Foreskin keratinocyte (primary cell): ENCODE measurements at places on chromosomes 3 and 15. TPM values are rescaled to one million over a fixed set of nuclear protein-coding genes. Genes with fewer than 3 reads are reported as not detected.

Gene MYH15
- 5.0 and 6.3 TPM in 2 replicates for total RNA-seq

Gene IGDCC3
- total RNA-seq, result not detected in 2 replicates

Gene TMOD2
- total RNA-seq, result 8.6 and 9.7 TPM in 2 replicates

Gene GOLGA6L7
- not detected in 2 replicates for total RNA-seq

Gene MAGI1
- 9.6 and 11.2 TPM in 2 replicates for total RNA-seq

Gene TAGLN3
- 11.6 and 14.9 TPM in 2 replicates for total RNA-seq

Gene ARHGEF26
- 5.2 and 5.3 TPM in 2 replicates for total RNA-seq

Gene AGTR1
- total RNA-seq, result not detected in 2 replicates

Gene RLBP1
- not detected in 2 replicates for total RNA-seq

Gene SCAANT1
- total RNA-seq, result not detected in 2 replicates

Gene EFCC1
- total RNA-seq, result not detected in 2 replicates

Gene SNTN
- total RNA-seq, result not detected in 2 replicates

Gene MYL3
- not detected in 2 replicates for total RNA-seq

Gene PLA2G4D
- 0.07 and 0.14 TPM in 2 replicates for total RNA-seq

Gene PRTG
- not detected in 2 replicates for total RNA-seq

Gene MBD4
- 24.0 and 26.5 TPM in 2 replicates for total RNA-seq

Gene MAP6D1
- 1.3 and 1.5 TPM in 2 replicates for total RNA-seq

Gene MYLK
- total RNA-seq, result 3.5 and 4.6 TPM in 2 replicates

Gene THUMPD3
- total RNA-seq, result 43.6 and 60.7 TPM in 2 replicates

Gene EPHA6
- not detected in 2 replicates for total RNA-seq

Gene PAK6
- total RNA-seq, result 14.1 and 15.6 TPM in 2 replicates

Gene IL20RB
- 104 and 118 TPM in 2 replicates for total RNA-seq

Gene CYP19A1
- not detected in 2 replicates for total RNA-seq

Gene KLF15
- total RNA-seq, result 0.11 TPM in 1 of 2 replicates, not detected in the other

Gene TMCO5A
- not detected in 2 replicates for total RNA-seq

Gene LRRIQ4
- total RNA-seq, result 0.04 TPM in 1 of 2 replicates, not detected in the other

Gene C3orf22
- total RNA-seq, result not detected in 2 replicates

Gene LYZL4
- total RNA-seq, result not detected in 2 replicates

Gene SLCO2A1
- 0.11 and 0.95 TPM in 2 replicates for total RNA-seq

Gene CCR8
- not detected in 2 replicates for total RNA-seq

Gene GOLGA6L4
- 0.46 and 0.99 TPM in 2 replicates for total RNA-seq

Gene CPLX3
- total RNA-seq, result not detected in 2 replicates

Gene CCDC13
- 0.32 TPM in 1 of 2 replicates, not detected in the other for total RNA-seq

Gene GATM
- 0.20 and 0.32 TPM in 2 replicates for total RNA-seq

Gene TRH
- total RNA-seq, result not detected in 2 replicates

Gene GBE1
- total RNA-seq, result 22.7 and 23.2 TPM in 2 replicates

Gene LRRC2
- total RNA-seq, result 0.68 and 1.4 TPM in 2 replicates

Gene GPR27
- total RNA-seq, result 0.20 and 0.32 TPM in 2 replicates

Gene CFAP20DC
- 5.6 and 8.5 TPM in 2 replicates for total RNA-seq

Gene GPR171
- not detected in 2 replicates for total RNA-seq

Gene RBPMS2
- not detected in 2 replicates for total RNA-seq

Gene CTXND1
- not detected in 2 replicates for total RNA-seq

Gene ILDR1
- total RNA-seq, result 0.07 TPM in 1 of 2 replicates, not detected in the other

Gene CEP63
- 18.7 and 23.1 TPM in 2 replicates for total RNA-seq

Gene CYP1A2
- 0.04 TPM in 1 of 2 replicates, not detected in the other for total RNA-seq

Gene FSIP1
- 0.58 and 0.63 TPM in 2 replicates for total RNA-seq

Gene SLC15A2
- 1.0 and 1.5 TPM in 2 replicates for total RNA-seq
